ENCODE measurements at places on chromosomes 5 and 9. TPM values are rescaled to one million over a fixed set of nuclear protein-coding genes. Genes with fewer than 3 reads are reported as not detected.

The NRARP gene
- total RNA-seq = 6.5 TPM

The MEGF10 gene
- 0.30 TPM for total RNA-seq

The ROPN1L gene
- 11.5 TPM for total RNA-seq

The PFN3 gene
- not detected for total RNA-seq

The CHSY3 gene
- 4.7 TPM for total RNA-seq

The TTC23L gene
- total RNA-seq = 1.3 TPM

The SLC45A2 gene
- total RNA-seq = not detected

The NDUFAF2 gene
- 20.0 TPM for total RNA-seq
